Prostate gland (tissue), 2 donors: ENCODE measurements at places on chromosomes 1 and 21.

DNA sequence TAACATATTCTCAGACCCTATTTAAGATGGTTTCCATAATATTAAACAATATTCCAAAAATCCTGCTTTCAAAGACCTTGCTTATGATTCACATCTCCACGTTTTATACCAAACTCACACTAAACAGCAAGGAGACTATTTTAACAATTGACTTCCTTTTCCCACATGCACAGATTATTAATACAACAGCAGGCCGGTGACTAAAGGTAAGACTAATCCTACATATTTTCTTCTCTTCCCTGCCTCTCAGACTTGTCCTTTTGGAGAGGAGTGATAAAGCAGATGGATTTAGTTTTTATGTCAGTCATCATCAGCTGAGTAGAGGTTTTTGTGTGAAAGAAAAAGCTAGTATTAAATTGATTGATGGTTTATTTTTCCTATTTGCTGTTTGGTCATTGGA lies 400.6 kb downstream of the NTNG1 start:
- no peak for DNase-seq

- DNase-seq: no peak
Observed at GRCh38 chr1:199452627-199453026, 574.9 kb upstream of the NR5A2 start.

GRCh38 chr1:221286399-221286798 lies 407.2 kb downstream of the HLX start:
- DNase-seq: no peak

DNA sequence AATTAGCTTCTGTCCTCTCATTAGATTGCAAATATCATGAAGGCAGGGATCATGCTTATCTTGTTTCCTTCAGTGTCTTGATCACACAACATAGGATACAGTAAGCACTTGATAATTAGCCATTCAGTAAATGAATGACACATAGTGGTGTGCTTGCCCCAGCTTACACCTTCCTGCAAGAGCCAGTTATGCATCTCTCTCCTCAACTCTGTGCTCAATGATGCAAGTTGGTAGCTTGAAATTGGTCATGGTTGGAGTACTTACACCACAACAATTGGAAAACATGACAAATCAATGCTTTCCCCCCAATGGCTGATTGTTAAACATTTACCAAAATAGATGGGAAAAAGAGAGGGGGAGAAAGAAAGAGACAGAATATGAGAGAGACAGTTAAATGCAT lies 129.2 kb downstream of the NUF2 start:
- no peak for DNase-seq
